ENCODE measurements at places on chromosomes 13 and 19. TPM values are rescaled to one million over a fixed set of nuclear protein-coding genes. Genes with fewer than 3 reads are reported as not detected.

GRCh38 chr13:105436943-105437342 is 1098.5 kb downstream of the EFNB2 start:
- DNase-seq: no peak

DNA sequence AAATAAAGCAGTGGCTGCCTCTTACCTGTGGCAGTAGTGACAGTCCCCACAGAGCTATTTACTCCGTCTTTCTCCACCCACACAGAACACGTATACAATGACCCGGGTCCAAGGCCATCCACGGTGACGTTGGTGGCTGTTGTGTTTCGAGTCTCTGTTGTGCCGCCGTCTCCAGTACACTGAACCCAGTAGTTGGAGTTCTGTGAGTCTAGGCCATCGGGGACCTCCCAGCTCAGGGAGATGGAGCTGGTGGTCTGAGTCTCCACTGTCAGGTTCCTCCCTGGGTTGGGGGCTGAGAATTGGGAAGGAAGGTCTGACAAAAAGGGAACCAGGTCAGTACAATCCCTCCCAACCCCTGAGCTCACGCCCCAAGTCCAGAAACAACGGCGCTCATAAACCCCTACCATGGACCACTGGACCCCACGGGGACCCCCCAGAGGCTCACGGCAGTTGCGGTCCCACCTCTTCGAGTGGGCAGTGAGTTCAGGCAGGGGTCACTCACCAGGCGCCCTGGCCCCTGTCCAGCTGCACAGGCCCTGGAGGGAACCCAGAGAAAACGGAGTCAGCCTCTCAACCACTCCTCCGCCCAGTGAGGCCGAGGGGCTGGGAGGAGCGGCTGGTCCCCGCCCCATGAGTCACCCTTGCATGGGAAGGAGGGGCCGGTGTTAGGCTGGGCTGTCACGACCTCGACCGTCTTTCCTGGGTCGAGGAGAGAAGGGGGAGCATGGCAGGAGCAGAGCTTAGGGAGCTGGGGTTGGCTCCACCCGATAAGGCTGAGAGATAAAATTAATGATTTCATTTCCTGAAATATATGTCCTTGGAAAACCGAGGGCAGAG is 2.4 kb downstream of the PTPRH start:
- peak; percentile 98 for DNase-seq

DNA sequence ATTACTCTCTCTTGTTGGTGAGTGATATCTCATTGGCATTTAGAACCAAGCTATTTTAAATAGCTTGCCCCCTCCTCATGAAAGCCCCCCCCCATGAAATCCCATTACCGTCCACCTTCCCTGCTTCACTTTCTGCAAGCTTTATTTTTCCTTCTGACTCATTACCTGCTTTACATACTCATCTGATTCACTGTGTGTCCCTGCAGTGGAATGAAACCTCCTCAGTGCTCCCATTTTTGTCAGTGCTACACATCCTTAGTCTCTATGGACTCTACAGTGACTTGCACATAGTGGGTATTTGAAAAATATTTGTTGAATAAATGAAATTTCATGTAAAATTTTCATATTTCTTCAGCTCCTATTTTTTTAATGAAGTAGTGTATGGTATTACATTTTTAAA is 62.3 kb downstream of the DOCK9 start:
- no peak for DNase-seq

- no peak for DNase-seq
Measured at GRCh38 chr13:105342281-105342820, 1193.1 kb downstream of the EFNB2 start.

DNA sequence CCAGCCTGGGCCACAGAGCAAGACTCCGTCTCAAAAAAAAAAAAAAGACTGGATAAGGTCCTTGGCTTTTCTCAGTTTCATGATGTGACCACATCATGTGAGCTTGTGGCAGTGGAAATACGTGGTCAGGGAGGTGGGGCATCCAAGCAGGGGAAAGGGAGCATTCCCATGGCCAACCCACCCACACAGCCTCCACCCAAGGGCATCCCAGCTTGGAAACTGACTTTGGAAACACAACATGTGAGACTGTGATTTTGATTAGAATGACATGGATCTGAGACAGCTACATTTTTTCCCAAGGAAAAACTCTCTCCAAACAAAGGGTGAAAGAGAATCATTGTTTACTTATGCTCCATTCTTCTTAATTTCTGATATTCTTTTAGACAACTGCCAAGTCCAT is 405.0 kb upstream of the ZNF507 start:
- no peak for DNase-seq

- DNase-seq: no peak
Measured at GRCh38 chr19:4379383-4380253, 20.7 kb downstream of the SH3GL1 start.

TTYH1 gene
- 8.2 TPM for polyA plus RNA-seq

FFAR3 gene
- polyA plus RNA-seq: 0.79 TPM

GRCh38 chr19:23823952-23824389 is 65.3 kb upstream of the ZNF681 start:
- peak; percentile 4 for DNase-seq

FOXA3 gene
- 21.3 TPM for polyA plus RNA-seq

GRCh38 chr13:52845334-52845761 is 3.1 kb downstream of the PCDH8 start:
- no peak for DNase-seq

FLT1 gene
- polyA plus RNA-seq: 6.9 TPM

GRCh38 chr13:68028701-68029100 is 798.6 kb upstream of the PCDH9 start:
- DNase-seq: no peak

DNA sequence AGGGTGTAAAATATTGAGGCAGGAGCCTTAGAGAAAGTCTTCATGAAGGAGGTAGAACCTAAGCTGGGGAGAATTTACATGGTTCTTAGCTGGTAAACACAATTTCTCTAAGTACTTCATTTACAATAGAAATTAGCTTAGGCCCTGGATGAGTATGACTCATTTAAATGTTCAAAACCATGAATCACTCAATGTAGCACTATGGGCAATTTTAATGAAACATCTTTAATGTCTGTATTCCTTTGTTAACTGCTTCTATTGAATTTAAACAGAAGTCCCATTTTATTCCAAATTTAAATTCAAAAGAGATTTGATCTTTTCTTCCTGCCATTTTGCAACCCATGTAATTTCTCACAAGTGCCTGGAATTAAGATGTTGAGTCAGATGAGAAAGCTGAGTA is 252.1 kb downstream of the RFC3 start:
- no peak for DNase-seq

DNA sequence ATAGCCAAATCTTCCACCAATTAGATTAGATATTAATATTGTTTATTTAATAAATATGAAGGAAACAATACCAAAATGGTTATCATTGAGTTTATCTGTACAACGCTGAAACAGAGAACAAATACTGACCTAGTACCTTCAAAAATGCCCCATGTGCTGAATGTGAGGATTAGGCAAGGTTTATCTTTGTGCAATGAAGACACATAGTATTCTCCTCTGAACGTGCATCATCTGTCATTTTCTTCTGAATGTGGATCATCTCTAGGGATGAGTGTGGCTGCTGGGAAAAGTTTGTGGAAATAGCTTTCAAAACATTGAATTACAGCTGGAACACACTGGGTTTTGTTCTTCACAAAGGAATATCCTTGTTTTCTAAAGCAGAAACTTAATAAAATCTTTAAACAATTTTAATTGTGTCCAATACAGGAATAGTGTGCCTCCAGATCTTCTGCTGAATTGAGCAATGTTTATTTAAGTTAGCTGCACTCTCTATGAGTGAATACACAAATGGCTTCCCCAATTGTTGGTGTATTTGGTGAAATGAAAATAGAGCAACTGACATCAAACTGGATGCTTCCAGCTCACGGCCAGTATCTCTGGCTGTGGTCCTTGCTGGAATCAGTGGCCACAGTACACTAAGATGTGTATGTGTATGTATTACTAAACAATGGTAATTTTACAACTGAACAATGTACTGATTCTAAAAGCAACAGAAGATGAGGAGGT is 6.7 kb downstream of the COL4A1 start:
- DNase-seq: no peak

NPHS1 gene
- 3.2 TPM for polyA plus RNA-seq

MADCAM1 gene
- polyA plus RNA-seq: 10.7 TPM

- DNase-seq: no peak
Measured at GRCh38 chr13:111952814-111953213, 114.1 kb upstream of the SOX1 start.

MAP4K1 gene
- polyA plus RNA-seq: 3.7 TPM

GALP gene
- polyA plus RNA-seq: not detected

DNA sequence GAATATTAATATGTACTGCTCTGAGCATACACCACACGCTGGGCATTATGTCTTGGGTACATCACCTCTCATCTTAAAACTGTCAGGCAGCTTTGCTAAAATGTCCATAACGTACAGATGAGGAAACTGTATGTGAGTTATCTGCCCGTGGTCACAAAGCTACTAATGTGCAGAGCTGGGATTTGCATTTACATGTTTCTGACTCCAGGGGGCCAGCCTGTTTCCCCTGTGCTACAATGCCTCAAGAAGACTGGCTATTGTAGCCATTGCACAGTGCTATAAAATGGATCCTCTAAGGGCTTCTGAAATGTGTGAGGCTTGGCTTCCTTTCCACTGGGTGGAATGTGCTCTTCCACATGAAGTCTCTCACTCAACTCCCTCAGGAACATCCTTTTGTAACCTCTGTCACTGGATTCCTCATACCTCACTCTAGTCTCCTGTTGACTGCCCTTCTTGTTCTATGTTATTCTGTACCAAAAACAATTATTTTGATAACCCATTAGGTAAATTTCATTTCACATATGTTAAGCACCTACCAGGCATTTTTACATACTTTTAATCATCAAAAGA is 95.6 kb upstream of the HTR2A start:
- no peak for DNase-seq

DNA sequence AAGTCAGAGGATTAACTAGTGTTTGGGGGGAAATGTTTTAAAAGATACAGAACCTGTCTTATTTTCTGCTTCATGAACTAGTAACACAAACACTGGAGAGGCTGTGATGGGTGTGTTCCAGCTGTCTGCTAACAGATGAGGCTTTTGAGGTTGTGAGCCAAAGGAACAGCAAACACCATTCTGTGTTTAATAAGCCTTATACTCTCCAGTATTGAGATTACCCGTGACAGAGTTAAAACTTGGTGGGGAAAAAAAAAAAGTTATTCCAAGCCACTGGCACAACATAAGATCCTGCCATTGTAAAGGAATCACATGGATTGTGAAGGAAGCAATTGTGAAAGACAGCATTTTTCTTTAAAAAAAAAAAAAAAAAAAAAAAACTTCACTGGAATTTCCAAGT is 48.4 kb downstream of the KCTD12 start:
- peak; percentile 26 for DNase-seq

RNF6 gene
- 35.8 TPM for polyA plus RNA-seq

TPT1 gene
- 9,736 TPM for polyA plus RNA-seq

ZNF221 gene
- polyA plus RNA-seq: 3.5 TPM

DNA sequence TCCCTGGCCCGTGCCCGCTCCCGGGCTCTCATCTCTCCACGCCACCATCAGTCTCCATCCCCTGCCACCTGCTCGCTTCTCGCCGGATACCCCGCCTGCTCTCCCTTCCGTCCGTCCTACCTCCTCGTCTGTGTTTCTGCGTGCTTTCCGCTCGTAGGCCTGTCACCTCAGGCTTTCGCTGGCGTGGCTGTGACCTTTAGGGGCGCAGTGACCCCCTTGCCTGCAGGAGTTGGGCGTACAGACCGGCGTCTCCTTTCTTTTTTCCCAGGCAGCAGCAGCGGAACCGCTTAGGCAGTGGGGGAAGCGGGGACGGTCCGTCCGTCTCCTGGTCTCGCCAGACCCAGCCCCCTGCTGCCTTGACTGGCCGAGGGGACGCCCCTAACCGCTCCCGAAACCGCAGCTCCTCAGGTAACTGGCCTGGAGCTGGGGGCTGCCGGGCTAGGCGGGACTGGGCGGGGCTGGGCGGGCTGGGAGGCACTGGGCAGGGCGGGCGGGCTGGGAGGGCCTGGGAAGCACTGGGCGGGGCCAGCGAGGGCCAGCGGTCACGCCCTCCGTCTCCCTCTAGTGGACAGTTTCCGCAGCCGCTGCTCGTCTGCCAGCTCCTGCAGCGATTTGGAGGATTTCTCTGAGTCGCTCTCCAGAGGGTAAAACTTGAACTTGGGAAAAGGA is 6.3 kb downstream of the PGLYRP1 start:
- peak; percentile 66 for DNase-seq

GRCh38 chr13:69391756-69392155 is 715.9 kb upstream of the ATXN8OS start:
- DNase-seq: no peak

ZNF582 gene
- 6.6 TPM for polyA plus RNA-seq

LGALS7B gene
- polyA plus RNA-seq: 3.6 TPM

DNA sequence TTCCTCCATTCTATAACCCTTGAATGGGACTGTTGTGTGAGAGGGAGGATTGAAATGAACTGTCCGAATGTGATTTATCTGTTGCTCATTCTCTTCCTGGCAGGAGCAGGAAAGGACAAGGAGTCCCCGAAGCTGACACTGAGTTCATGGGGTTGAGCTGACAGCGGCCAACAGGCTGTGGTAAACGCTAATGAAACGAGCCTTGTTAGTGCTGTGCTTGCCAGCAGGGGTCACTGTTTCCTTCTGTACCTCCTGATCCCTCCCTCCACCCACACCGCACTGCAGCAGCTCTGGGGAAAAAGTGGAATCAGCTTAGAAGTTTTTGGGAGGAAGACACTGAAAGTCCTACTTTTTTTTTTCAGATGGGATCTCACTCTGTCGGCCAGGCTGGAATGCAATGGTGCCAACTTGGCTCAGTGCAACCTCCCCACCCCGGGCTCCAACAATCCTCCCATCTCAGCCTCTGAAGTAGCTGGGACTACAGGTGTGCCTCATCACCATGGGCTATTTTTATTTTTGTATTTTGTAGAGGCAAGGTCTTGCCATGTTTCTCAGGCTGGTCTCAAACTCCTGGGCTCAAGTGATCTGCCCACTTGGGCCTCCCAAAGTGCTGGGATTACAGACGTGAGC is 6.7 kb upstream of the ZNF761 start:
- DNase-seq: peak; percentile 71

SCEL gene
- polyA plus RNA-seq: 1.9 TPM

DNA sequence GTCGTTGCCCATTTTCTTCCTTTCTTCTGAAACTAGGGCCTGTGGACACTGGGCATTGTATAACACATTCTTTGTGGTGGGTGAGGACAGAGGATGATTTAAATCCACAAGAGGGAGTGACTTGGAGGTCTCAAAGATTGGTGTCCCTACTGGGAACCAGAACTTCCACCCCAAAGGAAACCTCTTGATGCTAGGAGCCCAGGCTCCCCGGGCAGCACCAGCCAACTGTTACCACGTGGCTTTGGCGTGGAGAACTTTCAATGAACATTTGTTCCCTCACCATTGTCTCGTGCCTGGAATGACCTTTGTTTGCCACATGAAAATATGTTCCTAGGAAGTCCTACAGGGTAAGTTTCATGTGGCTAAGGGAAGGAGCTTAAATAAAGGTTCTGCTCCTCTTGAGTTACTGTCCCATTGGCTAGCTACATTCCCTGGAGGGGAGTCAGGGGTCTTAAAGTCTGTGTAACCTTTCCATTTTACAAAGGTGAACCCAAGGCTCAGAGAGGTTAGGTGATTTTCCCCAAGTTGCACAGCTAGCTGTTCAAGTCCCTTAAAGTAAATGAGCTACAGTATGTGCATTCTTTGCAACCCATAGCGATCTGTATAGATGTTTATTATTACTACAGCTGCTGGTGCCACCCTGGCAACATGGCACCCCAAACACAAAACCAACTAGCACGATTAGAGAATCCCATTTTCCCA is 5.0 kb upstream of the CDX2 start:
- no peak for DNase-seq

Data from large intestine (tissue), 12 donors.